ENCODE measurements at places on chromosomes 16 and 17.

DNA sequence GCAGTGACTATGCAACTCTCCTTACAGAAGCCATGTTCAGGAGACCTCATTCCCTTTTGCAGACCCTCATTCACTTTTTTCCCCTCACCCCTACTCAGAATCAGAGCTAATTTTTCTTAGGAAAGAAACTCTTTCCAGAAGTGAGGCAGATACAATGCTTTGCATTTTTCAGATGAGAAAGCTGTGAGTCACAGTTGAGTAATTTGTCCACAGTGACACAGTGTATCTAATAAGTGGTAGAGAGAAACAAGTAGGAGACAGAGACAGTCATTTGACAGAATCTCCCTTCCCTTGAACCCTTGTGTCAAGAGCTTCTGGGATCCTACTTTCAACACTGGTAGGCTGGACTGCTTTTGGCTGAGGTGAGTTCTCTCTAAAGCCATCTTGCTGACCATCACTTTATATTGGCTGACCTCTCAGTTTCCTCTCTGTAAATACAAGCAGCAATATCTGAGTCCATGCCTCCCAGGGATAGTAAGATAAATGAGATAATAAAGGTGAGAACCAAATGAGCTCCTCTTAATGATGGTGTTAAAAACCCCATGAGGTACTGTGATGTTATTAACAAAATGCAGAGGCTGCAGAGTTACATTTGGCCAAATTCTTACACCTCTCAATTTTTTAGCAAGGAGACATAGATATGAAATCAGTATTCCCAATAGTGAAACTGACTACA, 130.8 kb downstream of the CA10 start:
- DNase-seq = peak; percentile 43

DNA sequence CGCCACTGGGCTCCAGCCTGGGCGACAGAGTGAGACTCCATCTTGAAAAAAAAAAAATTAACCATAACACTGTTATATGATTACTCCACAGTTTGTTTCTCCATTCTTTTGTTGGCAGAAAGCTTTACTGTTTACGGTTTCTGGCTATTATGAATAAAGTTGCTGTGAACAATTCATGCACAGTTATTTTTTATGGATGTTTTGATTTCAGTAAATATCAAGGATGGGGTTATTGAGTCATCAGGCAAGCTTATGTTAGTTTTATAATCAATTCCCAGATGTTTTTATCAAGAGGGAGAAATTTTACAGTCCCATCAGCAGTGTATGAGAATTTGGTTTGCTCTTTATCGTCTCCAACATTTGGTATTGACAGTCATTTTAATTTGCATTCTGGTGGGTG, 67.9 kb downstream of the TAOK1 start:
- no peak for DNase-seq

GRCh38 chr16:83615953-83616350, 191.8 kb upstream of the HSBP1 start:
- DNase-seq = no peak

- no peak for DNase-seq
Observed at GRCh38 chr17:81302861-81303333, 7.8 kb upstream of the SLC38A10 start.

- DNase-seq = no peak
Observed at GRCh38 chr16:58508671-58509251, 6.6 kb upstream of the SETD6 start.

DNA sequence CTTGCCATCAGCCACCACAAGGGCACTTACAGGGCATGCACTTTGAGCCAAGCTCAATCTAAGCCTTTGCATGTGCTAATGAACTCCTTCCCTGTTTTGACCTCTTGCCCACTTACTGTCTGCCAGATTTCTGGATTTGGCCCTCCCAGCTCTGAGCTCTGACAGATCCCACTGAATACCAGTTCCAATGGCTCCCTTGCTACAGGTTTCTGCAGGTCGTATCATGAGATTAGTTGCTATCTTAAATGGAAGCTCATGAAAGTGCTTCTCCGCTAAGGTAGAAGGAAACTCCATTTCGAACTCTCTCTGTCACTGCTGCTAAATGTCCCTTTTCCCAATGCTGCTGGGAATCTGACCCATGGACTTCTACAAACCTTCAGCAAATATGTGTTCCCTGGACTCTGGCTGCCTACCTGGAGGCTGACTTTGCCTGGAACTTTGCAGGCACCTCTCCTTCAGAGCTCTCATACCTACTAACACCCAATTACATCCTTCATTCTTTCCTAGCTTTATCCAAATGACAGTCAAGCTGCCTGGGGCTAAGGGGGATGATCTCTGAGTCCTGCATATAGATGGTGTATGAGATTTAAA, 23.5 kb upstream of the TOB1 start:
- no peak for DNase-seq

DNA sequence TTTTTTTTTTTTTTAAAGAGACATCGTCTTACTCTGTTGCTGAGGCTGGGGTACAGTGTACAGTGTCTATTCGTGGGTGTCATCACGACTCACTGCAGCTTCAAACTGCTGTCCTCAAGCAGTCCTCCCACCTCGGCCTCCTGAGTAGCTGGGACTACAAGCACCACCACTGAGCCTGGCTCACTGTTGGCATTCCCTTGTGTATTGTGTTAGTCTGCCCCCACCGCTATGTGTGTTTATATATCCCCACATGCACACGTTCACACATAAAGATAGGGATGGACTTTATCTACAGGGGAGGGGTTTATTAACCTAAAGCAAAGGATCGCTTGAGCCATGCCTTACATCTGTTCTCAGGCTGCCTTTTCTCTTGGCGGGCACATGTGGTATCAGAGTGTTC, 63.8 kb downstream of the SEC14L1 start:
- DNase-seq = no peak

DNA sequence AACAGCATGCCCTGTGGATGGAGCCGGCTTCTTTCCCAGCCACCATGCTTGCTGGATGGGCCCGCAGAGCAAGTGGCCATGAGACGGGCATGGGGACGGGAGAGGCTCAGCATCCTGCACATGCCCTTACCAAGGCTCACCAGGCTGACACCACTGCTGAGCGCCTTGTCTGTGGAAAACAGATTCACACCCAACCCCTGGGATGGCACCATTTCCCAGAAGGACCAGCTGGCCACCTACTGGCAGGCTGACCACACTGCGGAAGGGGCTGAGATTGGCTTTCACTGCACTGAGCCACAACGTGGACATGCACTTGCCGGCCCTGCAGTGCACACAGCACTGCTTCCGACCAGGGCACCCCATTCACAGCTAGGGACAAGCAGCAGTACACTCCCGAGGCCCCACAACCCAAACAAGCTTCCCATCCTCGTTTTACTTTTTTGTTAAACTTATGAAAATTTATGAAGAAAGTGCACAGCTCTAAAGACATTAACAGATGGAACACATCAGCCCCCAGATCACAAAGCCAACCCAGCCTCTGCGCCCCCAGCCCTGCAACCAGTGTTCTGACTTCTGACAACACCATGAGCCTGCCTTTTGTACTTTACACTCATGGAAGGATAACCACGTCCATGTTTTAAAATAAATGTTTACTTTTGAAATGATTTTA, 13.9 kb upstream of the KRTAP17-1 start:
- DNase-seq = peak; percentile 35
